ENCODE measurements at places on chromosomes 16 and 17.

DNA sequence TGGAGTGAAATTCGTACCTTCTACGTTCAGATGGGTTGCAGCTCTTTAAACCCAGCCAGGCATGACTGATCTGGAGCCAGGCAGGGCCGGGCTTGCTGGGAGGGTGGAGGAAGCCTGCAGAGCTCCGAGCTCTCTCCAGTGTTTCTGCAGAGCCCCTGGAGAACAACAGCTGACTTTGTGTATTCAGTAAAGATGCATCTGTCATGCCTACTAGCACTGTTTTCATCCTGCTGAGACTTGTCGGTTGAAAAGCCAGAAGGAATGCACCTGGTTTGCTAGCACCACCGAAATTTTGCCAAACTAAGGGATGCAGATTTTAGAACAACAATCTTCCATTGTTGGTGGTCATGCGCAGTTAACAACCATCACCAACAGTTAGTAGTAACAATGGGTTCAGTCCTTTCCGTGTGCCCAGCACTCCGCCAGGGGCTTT lies 22.4 kb upstream of the SCNN1B start:
- DNase-seq: peak; percentile 82

DNA sequence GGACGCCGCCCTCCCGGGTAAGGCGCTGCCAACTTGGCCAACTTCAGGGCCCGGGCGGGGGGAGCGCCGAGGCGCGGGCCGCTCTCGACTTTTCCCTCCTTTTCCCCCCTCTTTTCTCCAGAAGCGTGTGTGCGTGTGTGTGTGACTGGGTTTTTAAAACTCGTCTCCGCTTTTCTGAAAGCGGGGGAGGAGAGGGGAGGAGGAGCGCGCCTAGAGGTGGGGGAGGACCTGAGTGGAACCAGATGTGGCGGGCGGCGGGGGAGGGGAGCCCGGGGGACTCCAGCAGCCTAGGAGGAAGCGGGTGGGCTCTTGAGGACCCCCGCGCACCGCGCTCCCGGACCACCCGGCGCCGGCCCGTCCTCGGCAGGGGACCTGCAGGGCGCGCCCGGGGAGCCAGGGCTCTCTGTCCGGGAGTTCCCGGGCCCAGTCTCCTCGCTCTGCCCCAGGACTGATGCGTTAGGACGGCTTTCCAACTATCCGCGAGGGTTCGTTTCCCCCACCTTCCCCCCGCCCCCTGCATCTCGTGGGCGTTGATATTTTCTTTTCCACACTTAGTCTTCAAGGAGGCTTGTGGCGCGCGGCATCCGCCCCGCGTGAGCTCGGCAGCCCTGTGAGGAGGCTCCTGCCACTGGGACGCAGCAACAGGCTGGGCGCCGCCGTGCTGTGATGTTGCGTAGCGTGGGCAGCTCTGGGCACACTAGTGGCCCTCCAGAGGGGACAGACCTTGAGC lies 599 bp downstream of the MRC2 start:
- DNase-seq: peak; percentile 78

DNA sequence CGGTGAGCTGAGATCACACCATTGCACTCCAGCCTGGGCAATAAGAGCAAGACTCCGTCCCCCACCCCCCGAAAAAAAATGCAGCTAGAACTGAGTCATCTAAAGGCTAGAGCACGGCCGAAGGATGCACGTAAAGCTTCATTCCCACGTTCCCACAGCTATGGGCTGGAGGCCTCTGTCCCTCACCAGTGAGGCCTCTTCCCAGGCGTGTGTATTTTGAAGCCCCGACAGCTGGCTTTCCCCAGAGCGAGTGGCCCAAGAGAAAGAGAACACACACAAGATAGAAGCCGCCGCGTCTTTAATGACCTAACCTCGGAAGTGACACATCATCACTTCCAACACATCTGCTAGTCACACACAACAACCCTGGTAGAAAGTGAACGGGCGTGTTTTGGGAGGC lies 6.6 kb upstream of the KCTD5 start:
- DNase-seq: peak; percentile 14

- no peak for DNase-seq
These were observed 3.6 kb upstream of the RCVRN start for GRCh38 chr17:9908649-9909042.

DNA sequence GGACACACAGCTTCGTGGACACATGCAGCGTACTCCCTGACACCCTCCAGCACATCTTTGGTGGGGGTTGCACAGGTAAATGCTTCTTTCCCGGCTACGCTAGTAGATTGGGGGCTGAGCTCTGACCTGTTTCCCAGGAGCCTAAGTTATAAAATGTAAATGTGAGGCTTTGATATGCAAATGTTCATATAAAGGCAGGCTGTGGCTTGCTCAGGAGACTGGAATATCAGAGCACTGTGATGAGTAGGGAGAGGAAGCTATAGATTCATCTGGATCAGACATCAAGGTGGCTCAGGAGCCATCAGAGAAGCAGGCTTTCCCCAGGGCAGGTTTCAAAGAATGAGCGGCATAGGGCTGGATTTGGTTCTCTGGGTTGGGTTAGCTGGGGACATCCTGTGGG lies 3.4 kb upstream of the ETV4 start:
- no peak for DNase-seq

GRCh38 chr16:21145738-21146137 lies 4.9 kb downstream of the DNAH3 start:
- no peak for DNase-seq

- DNase-seq: no peak
These were observed 67.5 kb downstream of the MARF1 start for GRCh38 chr16:15575293-15576049.

GRCh38 chr17:79548116-79548515 lies 62.7 kb downstream of the RBFOX3 start:
- no peak for DNase-seq

GRCh38 chr16:89383095-89384003 lies 107.0 kb downstream of the ANKRD11 start:
- no peak for DNase-seq

DNA sequence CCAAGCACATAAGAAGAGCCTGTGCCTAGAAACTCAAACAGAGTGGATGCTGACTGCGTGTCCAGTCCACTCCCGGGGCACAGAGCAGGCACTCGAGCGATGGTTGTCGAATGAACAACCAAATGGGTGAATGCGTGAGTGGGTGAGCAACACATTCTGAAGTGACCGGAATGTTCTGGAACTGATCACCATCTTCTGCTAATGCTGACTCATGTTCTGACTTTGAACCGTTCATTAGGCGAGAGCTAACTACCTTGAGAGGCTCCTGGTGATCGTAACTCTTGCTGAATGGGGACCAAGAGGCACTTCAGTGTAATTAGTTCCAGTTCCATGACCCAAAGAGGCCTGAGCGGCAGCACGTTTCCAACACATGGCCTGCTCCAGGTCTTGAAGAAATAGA lies 37.9 kb downstream of the IRF8 start:
- no peak for DNase-seq

GRCh38 chr16:8751481-8752311 lies 45.7 kb downstream of the TMEM186 start:
- peak; percentile 67 for DNase-seq

GRCh38 chr16:55249936-55250335 lies 74.1 kb upstream of the IRX6 start:
- no peak for DNase-seq

DNA sequence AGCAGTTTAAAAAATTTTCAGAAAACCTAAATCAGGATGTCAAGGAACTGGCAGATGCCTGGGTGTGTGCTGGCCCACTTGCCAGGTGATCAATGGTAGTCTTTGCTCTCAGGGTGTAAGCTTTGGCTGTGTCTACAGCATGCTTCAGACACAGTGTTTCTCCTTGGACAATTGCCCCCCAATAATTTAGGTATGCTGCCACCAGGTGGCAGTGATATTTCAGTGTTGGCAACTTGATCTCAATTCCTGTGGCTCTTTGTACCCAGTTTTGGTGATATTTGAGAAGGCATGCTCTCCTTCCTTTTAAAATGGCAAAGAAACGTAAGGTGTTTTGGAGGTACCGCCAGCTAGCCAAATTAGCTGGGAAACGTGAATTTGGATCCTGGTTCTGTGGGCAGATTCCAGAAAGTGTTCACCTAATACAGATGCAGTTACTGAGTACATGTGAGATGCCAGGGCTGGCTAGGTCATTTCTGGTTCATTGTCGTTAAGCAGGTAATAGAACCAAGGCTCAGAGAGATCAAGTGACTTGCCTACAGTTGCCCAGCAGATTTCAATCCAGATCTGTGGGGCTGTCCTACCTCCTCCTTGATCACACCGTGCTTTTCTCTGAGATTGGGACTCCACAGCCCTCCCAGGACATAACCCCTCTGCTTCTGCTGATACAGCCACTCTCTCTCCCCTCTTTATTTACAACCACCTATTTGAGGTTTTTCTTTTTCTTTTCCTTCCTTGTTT lies 155.6 kb upstream of the PLCG2 start:
- peak; percentile 80 for DNase-seq

GRCh38 chr17:73901661-73902415 lies 257.6 kb upstream of the SDK2 start:
- DNase-seq: peak; percentile 67

- DNase-seq: no peak
These were observed 43.0 kb upstream of the TAC4 start for GRCh38 chr17:49890852-49891251.

DNA sequence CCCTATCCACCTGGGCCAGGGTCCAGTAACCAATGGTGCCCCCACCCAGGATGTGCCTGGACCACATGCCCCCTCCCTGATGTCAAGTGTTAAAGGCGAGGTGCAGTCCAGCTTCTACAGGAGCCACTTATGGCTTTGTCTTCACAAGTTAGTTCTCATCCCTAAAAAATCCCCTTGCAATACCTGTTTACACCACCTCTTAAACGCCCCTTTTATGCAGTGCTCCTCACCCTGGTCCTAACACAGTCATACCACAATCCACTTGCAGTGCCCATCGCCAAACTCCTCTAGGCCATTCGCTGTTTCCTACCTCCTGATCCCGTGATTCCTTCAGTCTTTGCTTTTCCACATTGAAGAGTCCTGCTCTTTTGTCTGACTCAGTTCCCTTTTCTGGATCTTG lies 7.1 kb downstream of the GLYR1 start:
- DNase-seq: no peak

DNA sequence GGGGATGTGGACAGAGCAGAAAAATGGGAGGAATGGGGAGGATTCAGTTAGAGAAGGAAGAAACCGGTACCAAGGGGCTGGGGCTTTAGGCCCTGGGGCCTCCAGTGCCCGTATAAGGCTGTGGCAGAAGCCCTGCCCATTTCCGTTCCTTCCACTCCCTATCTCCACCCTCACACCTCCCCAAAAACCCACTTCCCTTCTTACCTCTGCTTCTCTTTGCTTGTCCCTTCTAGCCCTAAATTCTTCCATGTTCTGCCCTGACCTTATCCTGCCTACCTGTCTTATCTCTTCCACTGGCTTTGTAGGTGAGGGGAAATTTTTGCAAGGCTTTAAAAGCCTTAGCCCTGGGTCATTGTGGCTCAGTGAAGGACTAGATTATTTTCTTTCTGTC lies 4.1 kb downstream of the RNF167 start:
- no peak for DNase-seq

- DNase-seq: no peak
These were observed 39.2 kb downstream of the KSR1 start for GRCh38 chr17:27495460-27495859.

GRCh38 chr17:70308618-70309017 lies 139.3 kb downstream of the KCNJ2 start:
- DNase-seq: no peak

DNA sequence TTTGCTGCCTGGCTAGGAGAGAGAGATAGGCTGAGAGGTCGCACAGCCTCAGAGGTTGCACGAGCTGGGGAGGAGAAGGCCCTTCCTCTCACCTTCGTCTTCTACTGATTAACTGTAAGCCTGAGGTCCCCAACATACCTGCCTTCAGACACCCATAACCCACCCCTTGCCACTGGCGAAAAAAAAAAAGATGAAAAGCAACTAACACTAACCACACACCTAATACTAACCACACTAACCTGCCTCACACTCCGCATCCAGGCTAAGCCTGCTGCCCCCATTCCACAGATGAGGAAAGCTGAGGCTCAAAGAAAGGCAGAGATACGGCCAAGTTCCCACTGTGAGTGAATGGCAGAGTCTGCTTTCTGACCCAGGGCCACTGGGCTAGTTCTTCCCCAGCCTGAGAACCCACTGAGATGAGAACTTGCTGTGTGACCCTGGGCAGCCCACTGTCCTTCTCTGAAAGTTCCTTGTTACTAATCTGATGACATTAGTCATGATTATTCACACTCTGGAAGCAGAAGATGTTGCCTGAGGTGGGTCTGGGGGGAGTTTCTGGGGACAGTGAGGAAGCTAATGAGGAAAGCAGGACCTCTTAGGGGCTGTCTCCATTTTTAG lies 4.6 kb downstream of the IL21R start:
- DNase-seq: no peak

- DNase-seq: no peak
These were observed 24.3 kb upstream of the GSG1L start for GRCh38 chr16:28087675-28088300.

DNA sequence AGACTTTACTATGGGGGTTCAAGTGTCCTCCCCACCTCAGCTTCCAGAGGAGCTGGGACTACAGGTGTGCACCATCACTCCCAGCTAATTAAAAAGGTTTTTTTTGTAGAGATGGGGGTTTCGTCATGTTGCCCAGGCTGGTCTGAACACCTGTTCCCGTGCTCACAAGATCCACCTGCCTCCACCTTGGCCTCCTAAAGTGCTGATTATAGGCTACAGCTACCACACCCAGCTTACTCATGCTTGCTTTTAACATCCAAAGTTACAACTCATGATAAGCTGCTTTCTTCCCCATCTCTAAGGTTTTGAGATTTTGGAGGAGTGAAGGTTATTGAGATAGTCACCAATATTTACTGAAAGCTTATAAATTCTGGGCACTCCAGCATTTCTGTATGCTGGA lies 2.6 kb downstream of the NUP88 start:
- no peak for DNase-seq

GRCh38 chr16:81779536-81780320 lies 637 bp downstream of the PLCG2 start:
- DNase-seq: no peak

GRCh38 chr17:27640790-27641189 lies 9.8 kb downstream of the LGALS9 start:
- no peak for DNase-seq

- DNase-seq: peak; percentile 65
These were observed 24.9 kb downstream of the PLCD3 start for GRCh38 chr17:45107293-45108010.

- no peak for DNase-seq
These were observed 1.6 kb downstream of the MIEF2 start for GRCh38 chr17:18262111-18262510.

- no peak for DNase-seq
These were observed 12.4 kb downstream of the ITGB3 start for GRCh38 chr17:47265983-47266541.

- DNase-seq: no peak
These were observed 4.1 kb downstream of the SP6 start for GRCh38 chr17:47846716-47847340.

DNA sequence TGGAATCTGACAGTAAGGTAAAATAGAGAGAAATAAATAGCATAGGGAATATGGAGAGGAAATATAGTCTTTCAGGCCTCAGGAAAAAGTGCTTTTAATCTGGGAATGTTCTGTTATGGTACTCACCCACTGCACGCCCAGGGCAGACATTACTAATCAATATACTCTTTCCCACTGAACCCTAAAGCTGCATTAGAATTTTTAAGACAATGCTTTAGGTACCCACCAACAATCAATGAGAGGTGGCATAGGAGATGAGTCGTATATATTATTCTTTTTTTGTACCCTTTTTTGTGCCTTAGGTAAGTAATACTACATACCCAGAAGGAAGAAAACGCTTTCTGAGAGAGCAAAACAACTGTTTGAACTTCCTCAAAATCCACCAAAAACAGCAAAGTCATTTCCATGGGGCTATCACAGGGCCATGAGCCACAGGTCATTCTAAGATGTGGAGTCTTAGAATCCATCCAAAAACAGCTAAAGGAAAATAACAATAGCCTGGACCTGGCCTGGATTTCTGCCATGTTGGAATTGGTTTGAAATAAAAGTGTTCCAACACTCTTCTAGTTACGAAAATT lies 542.1 kb downstream of the XYLT1 start:
- DNase-seq: no peak

All from tongue (tissue), 3 donors.